ENCODE measurements at places on chromosomes 5 and 9. TPM values are rescaled to one million over a fixed set of nuclear protein-coding genes. Genes with fewer than 3 reads are reported as not detected.

DNA sequence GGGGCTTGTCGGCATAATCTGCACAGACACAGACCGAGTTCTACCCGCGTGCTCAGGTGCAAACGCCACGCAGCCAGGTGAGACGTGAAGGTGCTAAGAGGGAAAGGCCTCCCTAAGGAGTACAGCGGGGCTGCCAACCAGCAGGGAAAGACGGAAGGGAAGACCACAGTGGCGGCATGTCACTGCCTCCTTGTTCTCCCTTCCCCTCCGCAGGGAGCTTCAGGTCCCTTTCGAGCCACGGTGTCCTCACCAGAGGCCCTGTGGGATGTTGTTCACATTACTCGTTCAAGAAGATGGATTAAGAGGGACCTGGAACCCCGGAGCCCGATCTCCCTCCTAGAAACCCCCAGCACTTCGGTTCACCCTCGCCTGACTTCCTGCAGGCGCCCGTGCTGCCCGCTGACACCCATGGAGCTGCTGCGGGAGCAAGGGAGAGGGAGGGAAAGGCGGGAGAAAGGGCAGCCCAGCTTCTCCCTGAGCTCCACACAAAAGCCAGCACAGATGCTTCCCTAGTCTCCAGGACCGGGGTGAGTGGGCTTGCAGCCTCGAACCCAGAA, 686 bp downstream of the BRD9 start:
- peak overlapping the region; percentile 89 for H3K27ac ChIP-seq
- peak overlapping the region; percentile 82 for H3K4me3 ChIP-seq
- no peak for DNase-seq
- peaks cover 23% of the 10 kb centered on the region for H3K4me1 ChIP-seq

DNA sequence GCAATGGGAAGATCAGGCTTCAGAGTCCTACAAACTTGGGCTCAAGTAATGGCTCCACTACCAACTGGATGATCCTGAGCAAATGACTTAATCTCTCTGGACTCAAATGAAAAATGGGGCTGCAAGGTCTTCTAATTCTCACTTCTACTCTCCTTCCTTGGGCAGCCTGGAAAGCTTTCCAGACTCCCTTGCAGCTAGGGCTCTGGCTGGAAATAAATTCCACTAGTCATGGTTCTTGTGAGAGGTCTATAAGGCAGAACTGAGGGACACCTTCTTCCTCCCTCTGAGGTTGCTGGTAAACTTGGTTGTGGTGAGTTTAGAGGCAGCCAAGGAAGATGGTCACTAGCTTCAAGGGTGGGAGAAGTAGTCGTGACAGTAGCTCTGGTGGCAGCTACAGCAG, 18.6 kb downstream of the DCANP1 start:
- H3K36me3 ChIP-seq: no peaks in the 10 kb centered on the region
- no peak overlapping the region for H3K27ac ChIP-seq
- H3K4me1 ChIP-seq: peaks cover 2% of the 10 kb centered on the region
- no peaks in the 10 kb centered on the region for H3K27me3 ChIP-seq

DNA sequence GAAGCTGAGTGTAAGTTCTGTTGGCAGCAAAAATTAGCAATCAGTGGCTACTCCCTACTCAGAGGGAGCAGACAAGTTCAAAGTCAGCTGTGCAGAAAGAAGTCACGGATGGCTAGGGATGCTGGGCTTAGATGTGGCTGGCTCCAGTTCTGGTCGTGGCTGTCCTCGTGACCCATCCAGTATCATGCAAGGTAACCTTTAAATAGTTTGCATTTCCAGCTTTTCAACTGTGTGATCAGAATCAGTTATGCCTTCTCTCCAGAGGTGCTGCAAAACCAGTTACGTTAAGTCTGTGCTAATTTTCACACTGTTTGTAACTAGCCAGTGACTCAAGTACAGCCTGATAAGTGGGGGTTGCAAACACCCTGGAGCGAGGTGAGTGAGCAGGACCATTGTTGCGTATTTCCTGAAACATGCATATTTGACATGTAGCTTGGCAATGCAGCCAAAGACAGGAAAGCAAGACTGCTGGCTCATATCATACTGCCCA, 302.4 kb downstream of the ATPSCKMT start:
- no peak overlapping the region for H3K27ac ChIP-seq
- no peak overlapping the region for H3K4me3 ChIP-seq
- H3K27me3 ChIP-seq: no peaks in the 10 kb centered on the region
- peak; percentile 44 for DNase-seq
- H3K36me3 ChIP-seq: no peaks in the 10 kb centered on the region
- no peaks in the 10 kb centered on the region for H3K4me1 ChIP-seq

DNA sequence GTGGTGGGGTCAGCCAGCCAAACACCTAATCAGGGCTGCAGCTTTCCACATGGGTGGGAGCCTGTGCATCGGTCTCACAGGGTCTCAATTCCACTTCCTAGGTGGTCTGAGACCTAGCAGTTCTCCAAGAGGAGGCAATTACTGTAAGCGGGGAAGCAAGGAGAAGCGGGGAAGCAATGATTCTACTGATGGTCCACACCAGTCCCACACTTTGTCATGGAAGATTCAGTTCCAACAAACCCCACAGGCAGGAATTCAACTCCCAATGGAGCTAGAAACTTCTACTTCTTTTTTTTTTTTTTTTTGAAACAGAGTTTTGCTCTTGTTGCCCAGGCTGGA, 158.7 kb upstream of the RAI14 start:
- DNase-seq: no peak
- H3K27ac ChIP-seq: no peak overlapping the region
- H3K36me3 ChIP-seq: no peaks in the 10 kb centered on the region
- H3K27me3 ChIP-seq: no peaks in the 10 kb centered on the region
- no peak overlapping the region for H3K4me3 ChIP-seq

GRCh38 chr5:13994621-13995253, 50.2 kb upstream of the DNAH5 start:
- no peaks in the 10 kb centered on the region for H3K4me1 ChIP-seq
- H3K4me3 ChIP-seq: no peak overlapping the region
- no peak overlapping the region for H3K27ac ChIP-seq
- H3K27me3 ChIP-seq: no peaks in the 10 kb centered on the region

- no peak for DNase-seq
- peaks cover 24% of the 10 kb centered on the region for H3K4me1 ChIP-seq
- no peaks in the 10 kb centered on the region for H3K27me3 ChIP-seq
Observed at GRCh38 chr9:76573905-76574760, 115.2 kb downstream of the GCNT1 start.

DNA sequence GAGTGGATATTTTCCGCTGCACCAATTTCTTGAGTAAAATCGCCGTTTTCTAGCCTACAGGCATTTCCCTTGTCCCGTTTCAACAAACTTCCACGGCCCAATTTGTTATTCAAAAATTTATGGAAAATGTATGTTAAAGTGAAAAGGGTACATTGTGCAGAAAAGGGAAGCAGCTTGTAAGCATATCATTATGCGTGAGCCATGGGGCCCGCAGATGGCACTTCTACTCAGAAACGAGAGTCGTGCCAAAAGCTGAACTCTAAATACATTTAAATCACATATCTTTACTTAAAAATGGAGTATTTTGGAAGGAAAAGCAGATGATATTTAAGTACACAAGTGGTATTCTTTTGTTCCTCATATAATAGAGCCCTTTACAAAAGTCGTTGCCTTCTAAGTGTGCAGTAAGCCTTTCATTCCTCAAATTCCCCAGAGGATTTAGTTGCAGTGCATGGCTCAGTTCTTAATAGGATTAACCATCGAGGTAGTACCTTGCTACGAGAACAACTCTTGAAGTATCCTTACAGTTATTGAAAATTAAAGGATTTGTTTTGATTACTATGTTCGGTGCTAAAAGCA, 1227.2 kb upstream of the WWC1 start:
- H3K27me3 ChIP-seq: no peaks in the 10 kb centered on the region
- no peaks in the 10 kb centered on the region for H3K36me3 ChIP-seq
- H3K27ac ChIP-seq: no peak overlapping the region
- H3K4me3 ChIP-seq: no peak overlapping the region
- DNase-seq: no peak

- no peak overlapping the region for H3K4me3 ChIP-seq
- peaks cover 3% of the 10 kb centered on the region for H3K27me3 ChIP-seq
- no peak overlapping the region for H3K27ac ChIP-seq
- H3K4me1 ChIP-seq: no peaks in the 10 kb centered on the region
Observed at GRCh38 chr9:68802525-68803015, 97.5 kb downstream of the PIP5K1B start.

DNA sequence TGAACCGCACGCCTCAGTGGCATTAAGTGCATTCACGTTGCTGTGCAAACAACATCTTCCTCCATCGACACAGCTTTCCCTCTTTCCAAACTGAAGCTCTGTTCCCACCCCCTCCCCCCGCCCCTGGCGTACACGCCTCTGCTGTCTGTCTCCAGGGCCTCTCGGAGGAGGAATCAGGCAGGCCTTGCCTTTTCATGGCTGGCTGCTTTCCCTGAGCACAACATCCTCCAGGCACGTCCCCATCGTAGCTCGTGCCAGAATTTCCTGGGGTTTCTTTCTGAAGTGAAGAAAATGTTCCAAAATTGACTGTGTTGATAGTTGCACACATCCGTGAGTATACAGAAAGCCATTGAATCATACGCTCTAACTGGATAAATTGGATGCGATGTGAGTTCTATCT, 22.3 kb upstream of the TMEM250 start:
- H3K27ac ChIP-seq: no peak overlapping the region
- DNase-seq: no peak

DNA sequence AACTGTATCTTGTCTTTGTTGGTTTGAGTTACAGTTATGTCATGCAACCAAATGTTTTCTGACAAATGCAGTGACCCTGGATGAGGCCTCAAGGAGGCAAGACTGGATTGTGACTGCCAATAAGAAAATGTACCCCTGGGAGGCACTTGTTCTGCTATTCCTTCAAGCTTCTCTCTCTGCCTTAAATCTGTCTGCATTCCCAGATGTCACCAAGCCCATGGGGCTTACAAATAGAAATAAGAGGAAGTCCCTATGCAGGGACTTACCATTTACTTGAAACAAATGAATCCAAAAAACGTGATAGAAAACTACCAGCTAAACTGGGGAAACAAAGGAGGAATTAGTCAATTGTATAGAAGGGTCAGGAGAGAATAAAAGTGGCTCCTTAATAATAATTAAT, 8.2 kb upstream of the PARP8 start:
- H3K4me1 ChIP-seq: no peaks in the 10 kb centered on the region
- H3K27ac ChIP-seq: no peak overlapping the region
- no peak overlapping the region for H3K4me3 ChIP-seq
- H3K27me3 ChIP-seq: no peaks in the 10 kb centered on the region
- no peaks in the 10 kb centered on the region for H3K36me3 ChIP-seq
- no peak for DNase-seq

DNA sequence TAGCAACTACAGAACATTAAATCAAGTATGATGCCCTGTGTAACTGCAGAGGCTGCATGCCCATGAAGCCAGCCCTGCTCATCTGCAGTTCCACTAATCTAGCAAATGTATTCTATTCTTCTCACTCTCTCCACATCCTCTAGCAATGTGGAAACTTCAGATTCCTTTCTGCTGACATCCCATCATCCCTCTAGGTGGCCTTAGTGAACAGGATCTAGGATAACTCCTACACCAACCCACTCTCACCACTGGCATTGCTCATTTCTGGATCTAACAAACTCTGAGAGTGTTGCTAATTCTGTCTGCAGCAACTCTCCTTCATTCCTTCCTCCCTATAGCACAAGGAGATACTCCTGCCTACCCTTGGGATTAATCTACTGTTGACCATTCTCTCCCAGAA, 80.8 kb downstream of the FAM81B start:
- H3K27ac ChIP-seq: no peak overlapping the region
- DNase-seq: peak; percentile 61
- H3K4me3 ChIP-seq: no peak overlapping the region
- peaks cover 16% of the 10 kb centered on the region for H3K36me3 ChIP-seq
- no peaks in the 10 kb centered on the region for H3K27me3 ChIP-seq
- peaks cover 11% of the 10 kb centered on the region for H3K4me1 ChIP-seq

DNA sequence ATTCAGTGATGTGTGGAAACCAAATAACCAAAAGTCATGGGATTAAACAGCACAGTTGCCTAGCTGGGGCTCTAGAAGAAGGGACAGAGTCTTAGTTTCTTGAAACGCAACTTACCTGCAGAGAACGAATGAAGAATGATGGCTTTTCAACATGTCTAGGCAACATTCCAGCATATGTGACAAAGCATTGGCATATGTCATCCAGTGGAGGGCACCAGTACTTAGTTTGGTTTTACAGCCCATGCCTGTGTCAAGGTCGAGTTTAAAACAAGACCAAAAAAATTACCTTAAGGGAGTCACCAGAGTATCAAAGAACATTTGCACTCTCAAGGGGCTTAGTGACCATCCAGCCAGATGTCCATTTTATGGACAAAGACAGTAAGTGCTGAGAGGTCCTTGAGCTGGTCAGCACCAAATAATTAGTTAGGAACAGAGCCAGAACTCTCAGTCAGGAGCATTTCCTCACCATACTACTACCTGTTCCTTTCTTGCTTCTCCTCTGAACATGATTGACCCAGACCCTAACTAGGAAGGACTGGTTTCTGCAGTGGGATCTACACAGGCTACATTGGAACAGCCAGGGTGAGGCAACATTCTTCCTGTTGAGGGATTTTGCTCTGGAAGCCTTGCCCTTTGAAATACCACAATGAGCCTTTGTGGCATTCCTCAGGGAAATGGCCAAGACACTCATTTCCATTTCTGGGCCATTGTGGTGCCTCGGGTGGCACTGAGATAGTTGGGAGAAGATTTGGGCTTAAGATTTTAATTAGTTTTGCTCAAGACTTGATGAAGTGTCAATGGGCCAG, 75.4 kb upstream of the ANKH start:
- no peaks in the 10 kb centered on the region for H3K36me3 ChIP-seq
- H3K4me1 ChIP-seq: no peaks in the 10 kb centered on the region
- no peaks in the 10 kb centered on the region for H3K27me3 ChIP-seq
- no peak for DNase-seq
- no peak overlapping the region for H3K4me3 ChIP-seq

DNA sequence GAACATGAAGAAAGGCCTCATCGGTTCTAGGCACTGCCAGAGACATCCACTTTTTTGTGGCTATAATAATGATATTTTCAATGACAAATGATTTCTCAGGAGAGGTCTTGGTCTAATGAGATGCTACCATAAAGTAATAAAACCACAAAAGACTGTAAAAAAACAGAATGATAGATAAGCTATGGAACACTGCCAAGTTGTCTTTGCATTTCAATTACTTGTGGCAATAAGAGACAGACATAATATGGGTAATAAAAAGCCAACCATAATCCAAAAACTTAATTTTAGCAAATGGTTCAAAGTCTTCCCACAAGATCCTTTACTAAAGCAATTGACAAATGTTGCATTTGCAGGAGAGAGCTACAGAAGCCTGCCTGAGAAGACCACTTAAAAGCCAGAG, 292.5 kb downstream of the ATPSCKMT start:
- H3K4me3 ChIP-seq: no peak overlapping the region
- no peak for DNase-seq
- no peaks in the 10 kb centered on the region for H3K36me3 ChIP-seq
- no peak overlapping the region for H3K27ac ChIP-seq

- H3K36me3 ChIP-seq: no peaks in the 10 kb centered on the region
- no peak overlapping the region for H3K4me3 ChIP-seq
Observed at GRCh38 chr5:155926031-155926430, 400.9 kb upstream of the SGCD start.

Gene QRFP
- not detected for total RNA-seq

Gene IL33
- not detected for total RNA-seq

Gene KIF12
- total RNA-seq: 0.34 TPM

Gene ZBTB5
- total RNA-seq: 11.3 TPM

Gene PCDHGB2
- total RNA-seq: 1.4 TPM

Gene PAPPA
- total RNA-seq: 208 TPM
